Hippocampal formation (tissue), 2 donors: ENCODE measurements at places on chromosomes 3 and 15.

DNA sequence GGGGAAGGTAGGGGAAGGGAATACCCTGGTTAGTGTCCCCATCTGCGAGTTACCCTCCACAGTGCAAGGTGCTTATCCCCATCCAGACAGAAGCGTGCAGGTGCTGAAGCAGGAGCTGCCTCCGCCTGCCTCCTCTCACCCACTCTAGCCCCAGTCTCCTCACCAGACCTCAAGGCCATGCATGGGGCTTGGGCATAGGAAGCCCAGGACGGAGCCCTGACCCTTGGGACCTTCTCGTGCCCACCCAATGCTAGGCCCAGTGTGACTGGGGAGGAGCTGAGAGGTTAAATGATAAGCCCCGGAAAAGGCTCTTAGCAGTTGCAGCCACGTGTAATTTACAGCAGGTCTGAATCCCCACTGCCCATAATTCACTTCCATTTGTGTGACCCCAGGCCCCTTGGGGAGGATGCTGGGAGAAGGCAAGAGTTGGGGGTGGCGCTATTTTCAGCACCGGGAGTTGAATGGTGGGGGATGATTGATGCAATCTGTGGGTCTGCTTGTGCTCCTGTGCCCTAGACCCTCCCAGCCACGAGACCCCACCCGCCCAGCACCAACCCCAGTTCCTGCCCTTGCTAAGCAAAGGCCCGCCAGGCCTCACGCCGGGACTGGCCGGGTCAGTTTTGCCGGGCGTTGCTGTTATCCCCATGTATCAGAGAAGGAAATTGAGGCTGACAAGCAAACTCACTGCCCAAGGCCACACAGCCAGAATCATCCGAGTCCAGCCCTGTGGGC is 14.5 kb upstream of the PLXND1 start:
- no peak for DNase-seq

GRCh38 chr3:67048715-67049074 is 50.6 kb downstream of the KBTBD8 start:
- no peak for DNase-seq

GRCh38 chr15:67805666-67806516 is 19.4 kb upstream of the SKOR1 start:
- no peak for DNase-seq

GRCh38 chr3:155991847-155992246 is 121.4 kb downstream of the GMPS start:
- DNase-seq, result no peak

- no peak for DNase-seq
Measured at GRCh38 chr15:43390723-43391122, 19.8 kb downstream of the TUBGCP4 start.

- DNase-seq, result no peak
Measured at GRCh38 chr3:2578560-2578959, 479.9 kb downstream of the CNTN4 start.

DNA sequence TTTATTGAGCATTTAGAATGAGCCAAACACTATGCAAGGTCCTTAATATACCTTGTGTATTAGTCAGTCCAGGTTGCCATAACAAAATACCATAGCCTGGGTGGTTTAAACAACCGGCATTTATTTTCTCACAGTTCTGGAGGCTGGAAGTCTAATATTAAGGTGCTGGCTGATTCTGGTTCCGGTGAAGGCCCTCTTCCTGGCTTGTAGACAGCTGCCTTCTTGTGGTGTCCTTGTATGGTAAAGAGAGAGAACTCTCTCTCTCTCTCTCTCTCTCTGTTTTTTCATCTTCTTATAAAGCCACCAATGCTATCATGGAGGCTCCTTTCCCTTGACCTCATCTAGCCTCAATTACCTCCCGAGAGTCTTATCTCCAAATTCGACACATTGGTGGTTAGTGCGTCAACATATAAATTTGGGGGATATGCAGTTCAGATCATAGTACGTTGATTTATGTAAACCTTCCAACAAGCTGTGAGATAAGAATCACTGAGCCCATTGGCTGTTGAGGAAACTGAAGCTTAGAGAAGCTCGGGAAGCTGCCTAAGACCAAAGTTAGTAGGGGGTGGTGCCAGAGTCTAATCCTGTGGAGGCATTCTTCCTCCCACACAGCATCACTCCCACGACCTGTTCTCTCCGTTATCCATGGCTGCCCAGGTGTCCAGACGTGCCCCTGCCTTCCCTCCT is 298.0 kb upstream of the PROK2 start:
- DNase-seq, result no peak

DNA sequence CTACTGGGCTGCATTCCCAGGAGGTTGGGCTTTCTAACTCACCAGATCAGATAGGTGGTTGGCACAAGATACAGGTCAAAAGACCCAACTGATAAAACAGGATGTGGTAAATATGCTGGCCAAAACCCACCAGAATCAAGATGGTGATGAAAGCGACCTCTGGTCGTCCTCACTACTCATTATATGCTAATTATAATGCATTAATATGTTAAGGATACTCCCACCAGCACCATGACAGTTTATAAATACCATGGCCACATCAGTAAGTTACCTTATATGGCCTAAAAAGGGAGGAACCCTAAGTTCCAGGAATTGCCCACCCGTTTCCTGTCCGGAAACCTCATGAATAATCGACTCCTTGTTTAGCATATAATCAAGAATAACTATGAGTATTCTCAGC is 31.6 kb downstream of the CFAP44 start:
- no peak for DNase-seq

- DNase-seq, result no peak
Measured at GRCh38 chr3:192607798-192608197, 119.5 kb downstream of the FGF12 start.

DNA sequence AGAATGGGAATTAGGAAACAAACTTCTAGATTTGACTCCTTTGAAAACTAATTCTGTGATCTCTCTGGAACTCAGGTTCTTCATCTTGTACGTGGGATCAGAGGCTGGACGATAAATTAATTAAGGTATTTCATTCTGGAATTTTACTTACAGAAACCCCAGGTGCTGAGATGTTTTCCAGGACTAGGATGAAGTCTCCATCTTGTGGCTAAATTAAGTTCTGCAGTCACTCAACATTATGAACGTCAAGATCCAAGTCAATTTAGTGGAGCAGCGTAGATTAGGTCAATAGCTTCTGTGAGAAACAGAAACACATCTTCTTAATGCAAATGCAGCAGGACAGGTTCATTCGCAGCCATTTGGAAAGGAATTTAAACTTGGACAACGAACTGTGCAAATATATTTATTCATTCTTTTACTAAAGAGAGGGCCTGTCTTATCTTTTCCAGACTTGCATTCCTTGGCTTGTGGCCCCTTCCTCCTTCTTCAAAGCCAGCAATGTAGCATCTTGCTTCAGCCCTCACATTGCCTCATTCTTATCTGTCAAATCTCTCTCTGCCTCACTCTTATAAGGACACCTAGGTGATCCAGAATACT is 26.7 kb upstream of the TMC3 start:
- no peak for DNase-seq

DNA sequence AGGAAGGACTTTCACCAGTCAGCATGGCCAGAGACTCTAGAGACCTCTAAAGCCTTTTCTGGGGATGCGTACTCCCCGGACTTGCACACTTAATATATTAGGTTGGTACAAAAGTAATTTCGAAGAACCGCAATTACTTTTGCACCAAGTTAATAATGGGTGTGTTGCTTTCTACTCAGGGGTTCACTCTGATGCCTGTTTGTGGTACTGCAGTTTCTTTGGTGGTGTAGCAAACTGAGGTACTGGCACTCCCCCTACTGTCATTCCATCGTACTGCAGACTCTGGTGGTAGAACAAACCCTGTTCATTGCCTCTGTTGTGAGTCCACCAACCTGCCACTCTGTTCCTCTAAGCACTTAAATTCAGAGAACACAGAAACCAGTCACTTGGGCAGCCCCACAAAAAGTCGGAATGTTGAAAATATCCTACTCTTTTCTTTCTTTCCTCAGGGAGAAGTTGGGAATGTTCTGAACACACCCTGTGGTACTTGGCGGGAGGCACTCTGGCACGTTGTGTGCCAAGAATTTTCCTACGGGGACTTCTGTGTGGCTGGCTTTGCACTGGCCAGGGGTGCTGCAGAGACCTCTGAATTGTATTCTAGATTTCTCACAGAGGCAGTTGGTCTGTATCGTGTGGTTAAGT is 46.3 kb downstream of the GABRG3 start:
- DNase-seq, result peak; percentile 26

- DNase-seq, result no peak
Measured at GRCh38 chr15:82133251-82133650, 87.4 kb upstream of the MEX3B start.

- DNase-seq, result no peak
Measured at GRCh38 chr15:83356501-83357399, 72.3 kb upstream of the BNC1 start.

DNA sequence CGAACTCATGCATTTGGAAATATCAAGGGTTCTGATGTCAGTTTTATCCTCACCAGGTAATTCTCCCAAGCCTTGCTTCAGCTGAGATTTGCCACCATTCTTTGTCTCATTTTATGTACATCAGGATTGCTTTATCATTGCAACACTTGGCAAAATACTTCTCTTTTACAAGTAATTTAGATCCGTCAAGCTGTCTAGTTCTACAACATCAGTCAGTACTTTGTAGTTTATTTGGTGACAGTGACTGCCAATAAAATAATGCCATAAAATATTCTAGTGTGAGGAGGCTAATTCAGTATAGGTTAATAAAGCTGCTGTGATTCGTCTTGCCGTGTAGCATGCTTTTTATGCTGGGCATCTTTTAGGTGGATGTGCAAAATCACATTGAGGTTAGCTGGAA is 565.3 kb upstream of the SGO1 start:
- DNase-seq, result no peak

GRCh38 chr3:133910422-133910821 is 14.7 kb upstream of the RAB6B start:
- DNase-seq, result no peak

DNA sequence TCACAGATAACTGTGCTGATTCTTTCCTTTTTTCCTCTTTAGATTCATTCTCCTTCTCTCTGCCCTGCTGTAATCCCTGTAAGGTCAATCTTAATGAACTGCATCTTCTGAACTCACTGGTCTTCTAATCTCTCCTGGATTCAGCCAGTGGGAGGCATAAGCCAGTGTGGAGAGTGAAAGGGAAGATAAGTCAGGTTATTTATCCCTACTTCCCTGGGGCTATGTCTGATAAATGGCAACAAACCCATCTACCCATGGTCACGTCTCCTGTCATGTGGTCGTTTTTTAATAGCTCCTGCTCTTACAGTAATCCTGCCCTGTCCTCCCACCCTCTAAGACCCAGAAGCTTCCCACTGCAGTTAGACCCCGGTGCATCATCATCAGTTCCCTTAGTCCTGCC is 199.6 kb upstream of the NAALADL2 start:
- no peak for DNase-seq
